Activated CD4-positive, alpha-beta T cell treated with anti-CD3 and anti-CD28 coated beads, Interleukin-2, amount 50 U/mL, for 1 hour (primary cell): ENCODE measurements at places on chromosomes 16 and 17.

DNA sequence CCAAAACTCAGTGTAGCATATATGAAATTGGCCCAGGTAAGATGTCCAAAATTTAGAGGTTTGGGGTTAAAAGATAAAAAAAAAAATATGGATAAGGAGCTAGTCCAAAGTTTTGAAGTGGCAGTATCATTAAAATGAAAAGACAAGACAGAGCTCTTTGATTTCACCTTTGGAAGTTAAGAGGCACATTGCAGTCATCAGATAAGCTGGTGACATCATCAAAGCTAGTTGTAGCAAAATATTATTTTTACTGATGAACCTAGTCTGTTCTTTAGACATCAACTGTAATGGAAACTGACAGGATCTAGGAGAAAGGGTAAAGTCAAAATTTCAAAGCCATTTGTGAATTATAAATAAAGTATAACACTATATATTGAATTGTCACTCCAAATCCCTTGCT lies 603.7 kb upstream of the CDH8 start:
- no peak for DNase-seq

DNA sequence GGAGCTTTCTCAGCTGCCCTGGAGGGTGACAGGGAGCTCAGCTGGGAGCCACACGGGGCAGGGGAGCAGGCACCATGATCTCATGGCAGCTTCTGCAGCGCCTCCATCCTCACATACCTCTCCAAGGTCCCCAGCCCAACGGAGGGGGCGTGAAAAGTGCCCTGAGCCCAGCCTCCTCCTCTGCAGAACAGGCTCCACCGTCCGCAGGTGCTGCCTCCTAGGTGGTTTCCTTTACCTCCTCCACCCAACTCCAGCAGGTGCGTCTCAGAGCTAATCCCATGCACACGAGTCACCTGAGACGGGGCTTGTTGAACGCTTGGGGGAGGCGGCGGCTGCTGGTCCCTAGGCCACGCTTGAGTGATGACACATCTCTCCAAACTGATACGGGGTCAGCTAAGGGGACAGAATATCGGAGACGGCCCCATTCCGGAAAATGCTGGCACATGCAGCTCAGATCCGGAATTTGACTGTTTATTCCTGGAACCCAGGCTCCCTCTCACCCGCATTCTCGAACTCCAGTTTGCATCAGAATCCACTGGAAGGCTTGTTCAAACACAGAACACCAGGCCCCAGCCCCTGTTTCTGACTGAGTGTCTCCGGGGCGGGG lies 387 bp upstream of the SLC38A8 start:
- no peak for DNase-seq

GRCh38 chr17:2309338-2310154 lies 5.8 kb downstream of the SRR start:
- DNase-seq = no peak

- DNase-seq = no peak
These were observed 20.6 kb upstream of the GAN start for GRCh38 chr16:81293909-81294802.
